ENCODE measurements at places on chromosomes 12 and 14.

DNA sequence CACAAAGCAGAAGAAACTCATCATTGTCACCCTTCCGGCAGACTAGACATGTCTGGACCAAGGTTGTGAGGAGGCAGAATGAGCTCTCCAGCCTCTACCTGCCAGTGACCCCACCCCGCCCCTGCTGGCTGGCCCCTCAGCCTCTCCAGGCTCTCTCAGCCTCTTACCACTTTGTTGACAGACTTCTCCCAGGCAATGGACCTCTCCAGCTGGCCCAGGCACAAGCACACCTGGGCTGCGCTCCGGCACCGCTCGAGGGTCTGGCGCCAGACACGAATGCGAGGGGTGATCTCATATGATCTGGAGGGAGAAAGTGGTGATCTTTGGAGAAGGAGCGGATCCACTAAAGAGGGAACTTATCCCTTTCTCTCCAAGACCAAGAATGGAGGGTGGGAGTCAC lies 30.3 kb downstream of the BAZ2A start:
- peaks cover 74% of the 10 kb centered on the region for H3K36me3 ChIP-seq

DNA sequence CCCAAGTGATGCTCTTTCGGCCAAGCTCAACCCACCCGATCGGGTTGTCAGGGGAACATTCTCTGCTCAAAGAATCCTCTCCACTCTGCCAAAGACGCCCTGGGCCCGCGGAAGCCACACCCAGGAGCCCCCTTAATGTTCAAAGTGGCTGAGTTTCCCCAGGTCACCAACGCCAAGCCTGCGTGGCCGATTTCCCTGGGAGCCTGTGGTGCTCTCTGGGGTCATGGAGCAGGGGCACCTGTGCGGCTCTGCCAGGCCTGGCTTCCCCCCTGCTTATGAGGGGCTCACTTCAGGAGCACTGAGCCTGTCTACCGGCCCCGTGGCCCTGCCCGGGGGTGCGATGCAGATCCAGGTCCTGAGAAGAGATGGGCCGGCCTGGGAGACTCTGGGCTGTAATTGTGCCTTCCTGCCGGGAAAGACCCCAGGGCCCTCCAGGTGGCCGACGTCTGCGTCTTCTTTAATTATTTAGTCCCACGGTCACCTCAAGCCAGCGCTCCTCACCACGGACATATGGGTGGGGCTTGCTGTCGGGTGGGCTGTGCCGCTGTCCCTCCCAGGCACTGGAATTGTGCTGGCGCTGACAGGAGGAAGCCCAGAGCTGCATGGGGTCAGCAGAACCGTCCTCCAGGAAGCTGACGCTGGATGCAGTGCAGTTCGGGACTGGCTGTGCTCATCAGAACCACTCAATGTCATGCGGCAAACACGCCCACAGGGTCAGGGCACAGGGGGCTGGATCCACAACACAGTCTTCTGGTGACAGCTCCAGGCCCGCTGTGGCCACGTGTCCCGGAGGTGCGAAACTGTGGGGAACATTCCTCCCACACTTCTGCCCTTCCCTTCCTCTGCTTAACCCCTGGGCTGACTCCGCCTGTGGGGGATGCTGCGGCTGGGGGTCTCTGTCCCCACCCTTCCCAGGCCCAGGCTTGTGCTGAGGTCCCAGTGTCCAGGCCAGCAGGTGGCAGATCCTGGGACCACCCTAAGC lies 267.6 kb upstream of the SFSWAP start:
- no peaks in the 10 kb centered on the region for H3K4me1 ChIP-seq
- no peaks in the 10 kb centered on the region for H3K27me3 ChIP-seq
- no peak overlapping the region for H3K27ac ChIP-seq

DNA sequence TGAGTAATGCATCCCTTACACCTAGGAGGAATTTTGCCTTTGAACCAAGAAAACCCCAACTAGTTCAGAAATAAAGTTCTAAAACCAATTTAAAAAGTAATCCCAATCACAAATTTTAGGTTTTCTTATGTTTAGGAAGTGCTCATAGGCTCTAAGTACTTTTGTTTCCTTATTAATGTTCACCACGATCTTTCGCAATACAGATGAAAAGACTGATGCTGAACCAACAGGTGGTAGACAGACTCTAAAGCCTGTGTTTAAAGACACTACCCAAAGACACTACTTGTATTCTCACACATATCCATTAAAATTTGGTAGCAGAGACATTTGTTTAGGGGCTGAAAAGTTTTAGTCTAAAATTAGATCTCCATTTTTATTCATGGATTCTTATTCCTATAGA lies 10.6 kb upstream of the PHLDA1 start:
- no peaks in the 10 kb centered on the region for H3K27me3 ChIP-seq
- no peak for DNase-seq
- H3K4me1 ChIP-seq = peaks cover 7% of the 10 kb centered on the region
- H3K36me3 ChIP-seq = peaks cover 11% of the 10 kb centered on the region
- no peak overlapping the region for H3K27ac ChIP-seq
- no peak overlapping the region for H3K4me3 ChIP-seq

GRCh38 chr14:64850369-64851137 lies 29.2 kb downstream of the SPTB start:
- peaks cover 62% of the 10 kb centered on the region for H3K27me3 ChIP-seq
- H3K27ac ChIP-seq = no peak overlapping the region
- H3K36me3 ChIP-seq = no peaks in the 10 kb centered on the region
- peaks cover 8% of the 10 kb centered on the region for H3K4me1 ChIP-seq
- no peak for DNase-seq
- no peak overlapping the region for H3K4me3 ChIP-seq
